Left kidney (tissue), 8 donors: ENCODE measurements at places on chromosomes 6 and 20. TPM values are rescaled to one million over a fixed set of nuclear protein-coding genes. Genes with fewer than 3 reads are reported as not detected.

The EBF4 gene
- 31.4 TPM for polyA plus RNA-seq

The FAM83C gene
- polyA plus RNA-seq, result not detected

The E2F1 gene
- polyA plus RNA-seq, result 14.7 TPM

The PRRT1 gene
- polyA plus RNA-seq, result 2.7 TPM

The OR2H1 gene
- not detected for polyA plus RNA-seq

The GABRR2 gene
- 2.1 TPM for polyA plus RNA-seq

The GTPBP2 gene
- polyA plus RNA-seq, result 63.7 TPM

The C20orf204 gene
- 0.95 TPM for polyA plus RNA-seq

The FAM217A gene
- 3.9 TPM for polyA plus RNA-seq
